ENCODE measurements at places on chromosomes 16 and 17.

DNA sequence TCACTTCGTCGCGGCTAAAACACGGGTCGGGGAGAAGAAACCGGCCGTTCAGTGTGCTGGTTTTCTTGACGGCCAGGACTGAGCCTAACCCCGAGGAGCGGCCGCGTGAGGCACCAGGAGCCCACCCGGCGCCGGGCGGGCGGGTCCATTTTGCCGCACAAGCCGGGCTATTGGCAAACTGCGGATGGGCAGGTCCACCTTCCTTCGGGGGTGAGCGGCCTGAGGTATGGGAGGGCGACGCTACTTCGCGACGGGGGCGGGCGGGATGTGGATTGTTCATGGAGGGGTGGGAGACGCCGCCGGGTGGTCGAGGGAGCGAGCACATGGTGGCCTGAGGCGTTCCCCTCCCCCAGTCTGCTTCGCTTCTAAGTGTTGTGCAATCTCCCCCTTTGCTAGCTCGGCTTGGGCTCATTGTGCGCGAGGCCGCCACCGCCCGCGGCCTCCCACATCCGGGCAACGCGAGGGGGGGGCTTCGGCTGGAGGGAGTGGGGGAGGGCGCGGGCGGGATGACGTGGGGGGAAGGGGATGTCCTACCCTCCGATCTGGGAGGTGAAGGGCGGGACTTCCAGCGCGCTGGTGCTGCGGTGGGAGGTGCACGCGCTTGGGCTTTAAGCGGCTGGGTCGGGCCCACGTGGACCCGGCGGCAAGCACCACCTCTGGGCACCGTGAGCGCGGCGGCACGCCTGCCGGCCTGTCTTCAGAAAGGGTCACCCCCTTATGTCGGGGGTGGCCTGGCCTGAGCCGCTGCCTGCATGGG, 5.9 kb upstream of the CD68 start:
- peak; percentile 86 for DNase-seq

DNA sequence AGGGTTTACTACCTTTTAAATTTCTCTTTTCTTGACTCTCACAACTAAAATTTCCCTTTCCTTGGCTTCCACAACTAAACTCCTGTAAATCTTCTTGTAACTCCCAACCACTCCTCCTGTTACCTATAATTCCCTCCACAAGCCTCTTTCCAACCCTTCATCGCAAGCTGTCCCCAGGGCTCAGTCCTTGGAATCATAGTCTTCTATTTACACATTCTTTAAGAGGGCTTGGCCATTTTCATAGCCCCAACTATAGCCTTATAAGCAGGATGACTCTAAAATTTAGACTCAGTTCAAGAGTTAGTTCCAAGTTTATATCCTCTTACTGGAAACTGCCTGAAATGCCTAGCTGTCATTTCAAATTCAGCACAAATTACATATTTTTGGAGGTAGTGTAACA, 23.9 kb downstream of the GLG1 start:
- no peak for DNase-seq

- DNase-seq: no peak
These were observed 29.3 kb upstream of the SMIM36 start for GRCh38 chr17:55540414-55541091.

DNA sequence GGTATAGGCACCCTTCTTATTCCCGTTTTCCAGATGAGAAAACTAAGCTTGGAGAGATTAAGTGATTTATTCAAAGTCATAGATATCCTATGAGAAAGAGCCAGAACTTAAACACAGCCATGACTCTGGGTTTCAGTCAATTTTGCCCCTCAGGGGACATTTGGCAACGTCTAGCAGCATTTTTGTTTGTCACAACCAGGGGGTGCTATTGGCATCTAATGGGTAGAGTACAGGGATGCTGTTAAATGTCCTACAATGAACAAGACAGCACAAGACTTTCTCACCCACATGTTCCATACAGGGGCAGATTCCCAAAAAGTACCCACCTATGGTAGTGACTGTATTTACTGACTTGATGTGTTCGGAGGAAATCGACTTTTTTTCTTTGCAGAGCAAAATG, 4.8 kb upstream of the SHISA9 start:
- no peak for DNase-seq

- DNase-seq: no peak
These were observed 29.3 kb upstream of the GSG1L start for GRCh38 chr16:28092721-28093384.
